ENCODE measurements at places on chromosomes 4 and X. TPM values are rescaled to one million over a fixed set of nuclear protein-coding genes. Genes with fewer than 3 reads are reported as not detected.
A peak's percentile ranks its signal among the peaks of the same experiment; 100 is the strongest.

TLR10 gene
- not detected for total RNA-seq

P2RY4 gene
- not detected for total RNA-seq

DNA sequence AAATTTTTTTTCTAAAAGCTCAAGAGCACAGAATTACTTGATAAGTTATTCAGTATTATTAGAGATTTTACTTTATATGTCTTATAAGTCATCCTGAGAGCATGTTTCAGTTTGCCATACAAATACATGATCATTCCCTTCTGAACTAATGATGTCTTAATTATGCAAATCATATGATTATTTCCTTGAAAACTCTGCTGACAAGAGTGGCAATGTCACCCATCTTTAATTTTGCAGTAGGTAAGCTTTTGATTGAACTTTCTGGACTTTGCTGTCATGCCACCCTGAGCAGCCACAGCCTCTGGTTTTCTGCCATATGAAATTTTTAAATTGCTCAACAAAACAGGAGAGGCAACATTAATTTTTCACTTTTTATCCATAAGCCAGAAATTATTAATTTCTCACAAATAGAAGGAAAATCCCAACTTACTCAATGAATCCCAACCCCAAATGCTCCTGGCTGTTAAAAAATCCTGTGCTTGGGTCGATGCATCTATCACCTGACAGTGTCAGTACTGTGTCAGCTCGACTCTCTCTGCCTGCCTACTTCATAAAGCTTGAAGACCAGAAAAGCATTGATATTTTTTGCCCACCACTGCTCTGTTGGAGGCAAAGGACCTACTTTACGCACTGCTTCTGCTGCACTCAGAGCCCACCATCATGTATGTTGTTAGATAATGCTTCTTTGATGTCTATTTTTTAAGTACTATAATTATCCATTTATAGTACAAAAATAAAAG is 11.6 kb upstream of the HADH start:
- no peak for DNase-seq
- H3K27ac ChIP-seq: no peak overlapping the region
- H3K27me3 ChIP-seq: no peaks in the 10 kb centered on the region
- no peaks in the 10 kb centered on the region for H3K4me1 ChIP-seq
- no peaks in the 10 kb centered on the region for H3K36me3 ChIP-seq

DNA sequence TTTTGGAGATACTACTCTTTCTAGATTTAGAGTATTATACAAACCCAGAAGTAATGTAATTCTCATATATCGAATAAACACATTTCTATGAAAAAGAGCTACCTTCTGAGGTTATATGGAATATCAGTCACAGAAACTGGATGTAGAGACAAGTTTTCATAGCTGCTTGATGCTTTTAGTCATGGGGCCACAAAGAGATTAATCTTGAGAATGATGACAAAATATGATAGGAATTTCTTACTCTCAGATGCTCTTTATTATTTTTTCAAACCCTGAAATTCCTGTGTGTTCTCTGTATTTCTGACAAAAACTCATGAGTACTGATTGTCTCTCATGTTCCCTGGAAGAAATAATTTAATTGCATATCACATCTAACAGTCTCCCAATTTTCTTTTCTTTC is 662.5 kb downstream of the RAPGEF2 start:
- DNase-seq: no peak
- H3K36me3 ChIP-seq: no peaks in the 10 kb centered on the region
- peaks cover 17% of the 10 kb centered on the region for H3K4me1 ChIP-seq
- no peak overlapping the region for H3K27ac ChIP-seq

- H3K27ac ChIP-seq: no peak overlapping the region
- DNase-seq: peak; percentile 64
- H3K36me3 ChIP-seq: no peaks in the 10 kb centered on the region
- peaks cover 9% of the 10 kb centered on the region for H3K4me1 ChIP-seq
Observed at GRCh38 chrX:134026565-134027311, 41.3 kb upstream of the GPC3 start.

- no peaks in the 10 kb centered on the region for H3K27me3 ChIP-seq
- H3K36me3 ChIP-seq: no peaks in the 10 kb centered on the region
- no peak overlapping the region for H3K4me3 ChIP-seq
- H3K4me1 ChIP-seq: no peaks in the 10 kb centered on the region
- no peak overlapping the region for H3K27ac ChIP-seq
Observed at GRCh38 chrX:35101901-35102300, 159.3 kb downstream of the FAM47B start.

DNA sequence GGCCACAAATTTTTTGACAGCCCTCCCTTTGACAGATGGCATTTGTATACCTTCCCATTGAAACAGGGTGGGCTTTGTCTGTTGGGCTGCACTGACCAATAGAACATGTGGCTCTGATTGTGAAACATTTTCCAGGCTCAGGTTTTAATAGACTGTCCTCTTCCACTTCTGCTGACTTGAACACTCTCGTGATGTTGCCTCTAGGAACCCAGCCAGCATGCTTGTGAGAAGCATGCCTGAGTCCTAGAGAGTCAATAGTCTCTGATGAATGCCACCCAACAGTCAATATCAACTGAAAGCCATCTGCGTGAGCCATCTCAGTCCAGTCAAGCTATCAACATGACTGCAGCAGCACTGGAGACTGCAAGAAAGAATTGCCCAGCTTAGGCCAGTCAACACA is 290.0 kb downstream of the SLC7A11 start:
- no peaks in the 10 kb centered on the region for H3K4me1 ChIP-seq
- no peaks in the 10 kb centered on the region for H3K27me3 ChIP-seq
- no peak overlapping the region for H3K27ac ChIP-seq
- no peak for DNase-seq
- no peaks in the 10 kb centered on the region for H3K36me3 ChIP-seq

PSAPL1 gene
- not detected for total RNA-seq

DNA sequence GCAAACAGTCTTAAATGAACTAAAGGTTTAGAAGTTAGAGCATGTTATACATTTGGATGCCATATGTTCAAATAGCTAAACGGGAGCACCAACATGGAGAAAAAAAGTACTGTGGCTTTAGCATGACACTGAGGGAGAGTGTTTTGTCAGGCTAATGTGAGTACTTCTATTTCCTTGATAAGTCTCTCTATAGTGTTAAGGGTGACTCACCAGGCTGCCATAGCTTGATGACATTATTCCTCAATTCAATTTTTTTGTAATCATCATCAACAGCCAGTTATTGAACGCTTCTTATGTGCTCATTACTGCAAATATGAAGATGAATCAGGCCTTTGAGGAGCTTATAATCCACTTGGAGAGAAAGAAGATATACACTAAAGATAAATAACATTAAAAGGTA is 211.4 kb upstream of the GPR101 start:
- no peaks in the 10 kb centered on the region for H3K36me3 ChIP-seq
- no peak overlapping the region for H3K27ac ChIP-seq
- H3K4me1 ChIP-seq: no peaks in the 10 kb centered on the region
- no peaks in the 10 kb centered on the region for H3K27me3 ChIP-seq

DNA sequence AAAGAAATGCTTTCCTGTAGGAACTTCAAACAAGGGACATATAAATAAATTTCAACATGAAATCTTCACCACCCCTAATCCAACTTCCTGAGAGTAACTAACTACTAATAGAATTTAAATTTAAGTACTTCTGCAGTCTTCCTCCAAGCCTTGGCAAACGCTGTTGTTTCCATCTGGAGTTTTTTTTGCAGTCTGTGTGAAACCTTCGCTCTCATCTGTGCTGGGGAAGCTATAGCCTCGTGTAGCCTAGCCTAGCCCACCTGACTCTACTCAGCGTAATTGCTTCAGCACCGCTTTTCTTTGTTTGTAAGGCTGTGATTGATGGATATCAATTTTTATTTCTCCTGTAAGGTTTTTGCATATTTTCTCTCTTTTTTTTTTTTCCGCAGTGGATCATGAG is 30.9 kb downstream of the STOX2 start:
- no peaks in the 10 kb centered on the region for H3K4me1 ChIP-seq
- no peaks in the 10 kb centered on the region for H3K36me3 ChIP-seq
- no peaks in the 10 kb centered on the region for H3K27me3 ChIP-seq
- H3K4me3 ChIP-seq: no peak overlapping the region
- no peak overlapping the region for H3K27ac ChIP-seq

- DNase-seq: no peak
- H3K4me1 ChIP-seq: peaks cover 3% of the 10 kb centered on the region
- no peaks in the 10 kb centered on the region for H3K36me3 ChIP-seq
Observed at GRCh38 chr4:53563824-53564223, 27.5 kb downstream of the LNX1 start.

TMPRSS11F gene
- total RNA-seq: not detected

- DNase-seq: no peak
- no peaks in the 10 kb centered on the region for H3K36me3 ChIP-seq
- peaks cover 14% of the 10 kb centered on the region for H3K27me3 ChIP-seq
- H3K27ac ChIP-seq: no peak overlapping the region
Observed at GRCh38 chrX:130186651-130187050, 14.9 kb downstream of the RAB33A start.

DNA sequence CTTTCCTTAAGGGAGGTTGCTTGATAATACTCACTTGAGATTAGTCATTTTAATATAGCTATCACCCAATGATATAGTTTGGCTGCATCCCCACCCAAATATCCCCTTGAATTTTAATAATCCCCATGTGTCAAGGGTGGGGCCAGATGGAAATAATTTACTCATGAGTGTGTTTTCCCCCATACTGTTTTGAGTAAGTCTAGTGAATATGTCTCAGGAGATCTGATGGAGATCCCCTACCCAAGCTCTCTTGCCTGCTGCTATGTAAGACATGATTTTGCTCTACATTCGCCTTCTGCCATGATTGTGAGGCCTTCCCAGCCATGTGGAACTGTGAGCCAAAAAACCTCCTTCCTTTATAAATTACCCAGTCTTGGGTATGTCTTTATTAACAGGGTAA is 539.7 kb upstream of the GRID2 start:
- H3K27ac ChIP-seq: no peak overlapping the region
- no peaks in the 10 kb centered on the region for H3K4me1 ChIP-seq
- no peaks in the 10 kb centered on the region for H3K36me3 ChIP-seq
- H3K27me3 ChIP-seq: no peaks in the 10 kb centered on the region
- H3K4me3 ChIP-seq: no peak overlapping the region
- no peak for DNase-seq

HTR2C gene
- total RNA-seq: not detected

DNA sequence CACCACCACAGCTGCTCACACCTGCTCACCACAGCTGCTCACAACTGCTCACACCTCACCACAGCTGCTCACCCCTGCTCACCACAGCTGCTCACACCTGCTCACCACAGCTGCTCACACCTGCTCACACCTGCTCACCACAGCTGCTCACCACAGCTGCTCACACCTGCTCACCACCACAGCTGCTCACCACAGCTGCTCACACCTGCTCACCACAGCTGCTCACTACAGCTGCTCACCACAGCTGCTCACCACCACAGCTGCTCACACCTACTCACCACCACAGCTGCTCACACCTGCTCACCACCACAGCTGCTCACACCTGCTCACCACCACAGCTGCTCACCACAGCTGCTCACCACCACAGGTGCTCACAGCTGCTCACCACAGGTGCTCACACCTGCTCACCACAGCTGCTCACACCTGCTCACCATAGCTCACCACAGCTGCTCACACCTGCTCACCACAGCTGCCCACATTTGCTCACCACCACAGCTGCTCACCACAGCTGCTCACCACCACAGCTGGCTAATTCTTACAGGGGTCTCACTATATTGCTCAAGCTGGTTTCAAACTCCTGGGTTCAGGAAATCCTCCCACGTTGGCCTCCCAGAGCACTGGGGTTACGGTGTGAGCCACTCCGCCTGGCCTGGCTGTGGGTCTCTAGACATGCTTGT is 30.4 kb upstream of the CPLX1 start:
- H3K27me3 ChIP-seq: no peaks in the 10 kb centered on the region
- no peak overlapping the region for H3K27ac ChIP-seq
- H3K36me3 ChIP-seq: peaks cover 25% of the 10 kb centered on the region
- no peak overlapping the region for H3K4me3 ChIP-seq
- H3K4me1 ChIP-seq: no peaks in the 10 kb centered on the region
- DNase-seq: no peak

MTNR1A gene
- total RNA-seq: 1.6 TPM

GRCh38 chr4:101600287-101600686 is 190.2 kb upstream of the BANK1 start:
- no peaks in the 10 kb centered on the region for H3K27me3 ChIP-seq
- no peaks in the 10 kb centered on the region for H3K36me3 ChIP-seq
- DNase-seq: no peak

DNA sequence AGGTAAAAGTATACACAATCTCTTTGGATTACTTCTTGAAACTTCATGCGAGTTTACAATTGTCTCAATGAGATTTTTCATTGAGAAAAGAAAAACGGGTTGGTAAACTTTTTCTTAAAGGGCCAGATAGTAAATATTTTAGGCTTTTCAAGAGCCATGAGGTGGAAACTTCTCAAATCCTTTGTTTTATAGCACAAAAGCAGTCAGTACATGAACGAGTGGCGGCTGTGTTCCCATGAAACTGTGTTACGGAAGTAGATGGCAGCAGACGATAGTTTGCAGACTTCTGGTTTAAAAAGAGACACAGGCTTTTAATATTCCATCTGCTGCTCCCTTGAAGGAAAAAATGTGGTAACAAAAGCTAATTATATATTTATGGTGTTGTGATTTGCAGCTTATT is 332.0 kb downstream of the TENM3 start:
- peaks cover 8% of the 10 kb centered on the region for H3K4me1 ChIP-seq
- DNase-seq: no peak
- H3K4me3 ChIP-seq: no peak overlapping the region
- H3K27me3 ChIP-seq: no peaks in the 10 kb centered on the region

PDK3 gene
- total RNA-seq: 13.7 TPM

- no peak overlapping the region for H3K4me3 ChIP-seq
- no peak for DNase-seq
- H3K27me3 ChIP-seq: no peaks in the 10 kb centered on the region
- no peak overlapping the region for H3K27ac ChIP-seq
- H3K36me3 ChIP-seq: no peaks in the 10 kb centered on the region
Observed at GRCh38 chr4:189414021-189414420, 526.7 kb upstream of the FRG1 start.

GRCh38 chr4:81758574-81759264 is 287.0 kb upstream of the RASGEF1B start:
- no peaks in the 10 kb centered on the region for H3K27me3 ChIP-seq
- no peak overlapping the region for H3K4me3 ChIP-seq
- H3K27ac ChIP-seq: no peak overlapping the region
- H3K4me1 ChIP-seq: no peaks in the 10 kb centered on the region
- DNase-seq: no peak

GRCh38 chr4:92368653-92369052 is 64.9 kb downstream of the GRID2 start:
- H3K36me3 ChIP-seq: no peaks in the 10 kb centered on the region
- H3K4me1 ChIP-seq: no peaks in the 10 kb centered on the region
- no peak overlapping the region for H3K27ac ChIP-seq
- no peak overlapping the region for H3K4me3 ChIP-seq
- no peak for DNase-seq
- no peaks in the 10 kb centered on the region for H3K27me3 ChIP-seq
